ENCODE measurements at places on chromosomes 12 and 14. TPM values are rescaled to one million over a fixed set of nuclear protein-coding genes. Genes with fewer than 3 reads are reported as not detected.

GRCh38 chr12:109436188-109436560 lies 40.9 kb downstream of the KCTD10 start:
- H3K36me3 ChIP-seq = no peaks in the 10 kb centered on the region
- H3K27ac ChIP-seq = no peak overlapping the region
- H3K4me3 ChIP-seq = no peak overlapping the region
- H3K27me3 ChIP-seq = no peaks in the 10 kb centered on the region

GRCh38 chr14:99246536-99247097 lies 25.4 kb downstream of the BCL11B start:
- no peaks in the 10 kb centered on the region for H3K36me3 ChIP-seq
- no peak overlapping the region for H3K27ac ChIP-seq
- no peak for DNase-seq
- H3K4me1 ChIP-seq = no peaks in the 10 kb centered on the region
- H3K27me3 ChIP-seq = peaks cover 79% of the 10 kb centered on the region

GRCh38 chr12:88238406-88238805 lies 96.3 kb downstream of the TMTC3 start:
- H3K27me3 ChIP-seq = no peaks in the 10 kb centered on the region
- no peak overlapping the region for H3K4me3 ChIP-seq
- no peak for DNase-seq

GRCh38 chr12:8594072-8594471 lies 18.6 kb downstream of the AICDA start:
- no peaks in the 10 kb centered on the region for H3K4me1 ChIP-seq
- no peak for DNase-seq

GRCh38 chr14:33933386-33933933 lies 17.4 kb downstream of the EGLN3 start:
- peaks cover 21% of the 10 kb centered on the region for H3K4me1 ChIP-seq
- H3K27me3 ChIP-seq = peaks cover 20% of the 10 kb centered on the region
- no peak overlapping the region for H3K4me3 ChIP-seq
- DNase-seq = no peak

- H3K27me3 ChIP-seq = peaks cover 94% of the 10 kb centered on the region
- H3K4me3 ChIP-seq = no peak overlapping the region
- DNase-seq = no peak
Observed at GRCh38 chr14:56057071-56057741, 61.0 kb upstream of the PELI2 start.

- no peaks in the 10 kb centered on the region for H3K27me3 ChIP-seq
- no peak overlapping the region for H3K4me3 ChIP-seq
- DNase-seq = no peak
- no peaks in the 10 kb centered on the region for H3K36me3 ChIP-seq
- H3K4me1 ChIP-seq = peaks cover 10% of the 10 kb centered on the region
Observed at GRCh38 chr14:44586910-44587309, 79.8 kb upstream of the FSCB start.

- H3K36me3 ChIP-seq = no peaks in the 10 kb centered on the region
- DNase-seq = no peak
- H3K4me1 ChIP-seq = no peaks in the 10 kb centered on the region
- H3K4me3 ChIP-seq = no peak overlapping the region
- H3K27me3 ChIP-seq = peaks cover 5% of the 10 kb centered on the region
- no peak overlapping the region for H3K27ac ChIP-seq
Observed at GRCh38 chr12:126040307-126040706, 975.1 kb downstream of the AACS start.

DNA sequence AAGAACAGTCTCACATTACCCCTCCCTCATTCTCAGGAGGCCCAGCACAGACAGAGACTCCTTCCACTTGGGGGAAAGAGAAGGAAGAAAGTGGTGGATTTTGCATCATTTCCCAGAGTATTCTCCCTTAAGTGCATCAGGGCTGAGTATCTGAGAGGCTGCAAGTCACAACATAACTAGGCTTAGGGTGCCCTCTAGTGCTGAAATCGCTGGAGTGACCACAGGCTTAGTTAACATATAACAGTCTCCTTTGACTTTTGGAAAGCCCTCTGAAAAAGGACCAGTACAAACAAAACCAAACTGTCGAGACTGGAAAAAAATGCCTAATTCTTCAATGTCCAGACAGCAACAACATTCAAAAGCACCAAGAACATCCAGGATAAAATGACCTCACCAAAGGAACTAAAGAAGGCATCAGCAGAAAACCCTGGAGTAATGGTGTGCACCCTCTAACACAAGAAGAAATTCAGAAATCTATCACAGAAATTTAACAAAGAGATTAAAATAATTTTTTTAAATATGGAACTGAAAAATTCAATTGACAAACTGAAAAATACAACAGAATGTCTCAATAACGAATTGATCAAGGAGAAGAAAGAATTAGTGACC lies 412.3 kb downstream of the RPS29 start:
- H3K27ac ChIP-seq = no peak overlapping the region
- H3K36me3 ChIP-seq = no peaks in the 10 kb centered on the region
- no peak overlapping the region for H3K4me3 ChIP-seq
- no peaks in the 10 kb centered on the region for H3K4me1 ChIP-seq

GRCh38 chr12:2960390-2960956 lies 1.3 kb downstream of the TEAD4 start:
- DNase-seq = peak; percentile 41
- H3K4me1 ChIP-seq = peaks cover 21% of the 10 kb centered on the region
- H3K4me3 ChIP-seq = peak overlapping the region; percentile 71
- H3K36me3 ChIP-seq = no peaks in the 10 kb centered on the region
- no peaks in the 10 kb centered on the region for H3K27me3 ChIP-seq

- H3K27ac ChIP-seq = no peak overlapping the region
- no peak overlapping the region for H3K4me3 ChIP-seq
- peaks cover 39% of the 10 kb centered on the region for H3K36me3 ChIP-seq
Observed at GRCh38 chr12:42468341-42468821, 121.2 kb downstream of the PRICKLE1 start.

- no peak overlapping the region for H3K4me3 ChIP-seq
- peaks cover 55% of the 10 kb centered on the region for H3K4me1 ChIP-seq
- H3K27ac ChIP-seq = no peak overlapping the region
Observed at GRCh38 chr14:93034671-93034994, 81.1 kb downstream of the ITPK1 start.

DNA sequence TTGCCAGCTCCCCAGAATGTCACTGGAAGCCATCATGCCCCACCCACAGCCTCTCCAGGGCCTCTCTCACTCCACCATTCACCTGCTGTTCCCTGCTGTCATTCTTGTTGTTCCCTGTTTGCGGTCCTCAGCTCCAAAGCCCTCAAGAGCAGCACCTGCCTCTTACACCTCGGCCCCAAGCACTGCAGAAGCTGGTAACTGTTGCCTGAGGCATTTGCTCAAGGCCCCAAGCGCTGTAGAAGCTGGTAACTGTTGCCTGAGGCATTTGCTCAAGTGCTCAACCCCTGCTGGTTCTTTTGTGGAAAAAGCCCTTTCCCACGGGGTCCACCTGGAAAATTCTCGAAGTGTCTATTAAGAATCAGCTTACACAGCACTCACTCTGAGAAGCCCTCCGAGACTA lies 78.0 kb downstream of the ARL6IP4 start:
- no peak overlapping the region for H3K4me3 ChIP-seq
- DNase-seq = no peak
- H3K36me3 ChIP-seq = no peaks in the 10 kb centered on the region
- H3K27ac ChIP-seq = no peak overlapping the region
- H3K27me3 ChIP-seq = no peaks in the 10 kb centered on the region
- peaks cover 21% of the 10 kb centered on the region for H3K4me1 ChIP-seq

- H3K4me3 ChIP-seq = no peak overlapping the region
- H3K27me3 ChIP-seq = peaks cover 2% of the 10 kb centered on the region
- no peak for DNase-seq
Observed at GRCh38 chr12:24550609-24551008, 398.3 kb downstream of the BCAT1 start.

- no peak overlapping the region for H3K27ac ChIP-seq
- no peaks in the 10 kb centered on the region for H3K36me3 ChIP-seq
- DNase-seq = no peak
- H3K4me3 ChIP-seq = no peak overlapping the region
Observed at GRCh38 chr12:2543801-2544200, 251.0 kb upstream of the FKBP4 start.

- H3K27ac ChIP-seq = no peak overlapping the region
- H3K36me3 ChIP-seq = no peaks in the 10 kb centered on the region
- H3K4me3 ChIP-seq = no peak overlapping the region
- H3K27me3 ChIP-seq = no peaks in the 10 kb centered on the region
Observed at GRCh38 chr14:101556131-101556530, 5.2 kb upstream of the DIO3 start.

GPHB5 gene
- not detected for total RNA-seq

PZP gene
- total RNA-seq = not detected

OR6C2 gene
- total RNA-seq = not detected

AQP2 gene
- not detected for total RNA-seq

BCAT1 gene
- not detected for total RNA-seq

PUS7L gene
- 9.1 TPM for total RNA-seq

CLEC4C gene
- not detected for total RNA-seq
